Bronchial smooth muscle cell (primary cell): ENCODE measurements at places on chromosomes 7 and 10. TPM values are rescaled to one million over a fixed set of nuclear protein-coding genes. Genes with fewer than 3 reads are reported as not detected.

The SLC35B4 gene
- 11.0 and 20.1 TPM in 2 replicates for total RNA-seq

The VPS50 gene
- total RNA-seq = 36.1 and 39.8 TPM in 2 replicates

The MYH16 gene
- total RNA-seq = not detected in 2 replicates

The GHRHR gene
- total RNA-seq = not detected in 2 replicates

The ATP6V0A4 gene
- not detected in 2 replicates for total RNA-seq

The GPR15LG gene
- total RNA-seq = not detected in 2 replicates

The FFAR4 gene
- total RNA-seq = not detected in 2 replicates

The WEE2 gene
- 0.17 TPM in 1 of 2 replicates, not detected in the other for total RNA-seq

The SUV39H2 gene
- 4.7 and 5.8 TPM in 2 replicates for total RNA-seq

The MINDY4 gene
- total RNA-seq = 4.4 and 6.3 TPM in 2 replicates

The ZCCHC24 gene
- total RNA-seq = 29.6 and 35.1 TPM in 2 replicates

The NME8 gene
- not detected in 2 replicates for total RNA-seq

The VIPR2 gene
- not detected in 2 replicates for total RNA-seq

The FBXO24 gene
- 0.43 and 0.47 TPM in 2 replicates for total RNA-seq

The TRPV6 gene
- total RNA-seq = not detected in 2 replicates

The SLC39A12 gene
- total RNA-seq = 0.09 TPM in 1 of 2 replicates, not detected in the other

The TM9SF3 gene
- 98.5 and 108 TPM in 2 replicates for total RNA-seq

The POLR2J3 gene
- 18.1 and 21.8 TPM in 2 replicates for total RNA-seq

The SAP25 gene
- total RNA-seq = 0.16 TPM in 1 of 2 replicates, not detected in the other

The KCNMA1 gene
- total RNA-seq = 41.6 and 70.6 TPM in 2 replicates

The CALML5 gene
- total RNA-seq = 0.17 TPM in 1 of 2 replicates, not detected in the other

The OR2A1 gene
- 0.09 TPM in 1 of 2 replicates, not detected in the other for total RNA-seq

The VSIR gene
- total RNA-seq = 19.2 and 61.0 TPM in 2 replicates

The ITPRID1 gene
- total RNA-seq = not detected in 2 replicates

The HELLS gene
- total RNA-seq = 4.6 and 7.7 TPM in 2 replicates

The INMT gene
- 14.3 and 17.0 TPM in 2 replicates for total RNA-seq

The ARPC1B gene
- 603 and 610 TPM in 2 replicates for total RNA-seq

The CFAP43 gene
- total RNA-seq = 0.16 and 0.52 TPM in 2 replicates

The OR2A7 gene
- total RNA-seq = 0.09 TPM in 1 of 2 replicates, not detected in the other

The CLDN4 gene
- 0.32 and 0.43 TPM in 2 replicates for total RNA-seq

The TAF5 gene
- total RNA-seq = 2.4 and 2.6 TPM in 2 replicates

The SPDYE5 gene
- total RNA-seq = not detected in 2 replicates

The TRPV5 gene
- total RNA-seq = not detected in 2 replicates

The HSPA12A gene
- total RNA-seq = 1.4 and 7.1 TPM in 2 replicates

The STRIP2 gene
- total RNA-seq = 0.77 and 7.3 TPM in 2 replicates

The TMEM196 gene
- not detected in 2 replicates for total RNA-seq

The ING3 gene
- 6.6 and 7.9 TPM in 2 replicates for total RNA-seq

The CAMK2B gene
- 0.17 TPM in 1 of 2 replicates, not detected in the other for total RNA-seq

The RBP3 gene
- total RNA-seq = not detected in 2 replicates

The MMD2 gene
- not detected in 2 replicates for total RNA-seq

The PGAM2 gene
- 0.09 and 0.63 TPM in 2 replicates for total RNA-seq

The NAT16 gene
- not detected in 2 replicates for total RNA-seq
